ENCODE measurements at places on chromosomes 4 and X.

GRCh38 chrX:131802836-131803626 lies 220.1 kb upstream of the STK26 start:
- peak; percentile 12 for DNase-seq

DNA sequence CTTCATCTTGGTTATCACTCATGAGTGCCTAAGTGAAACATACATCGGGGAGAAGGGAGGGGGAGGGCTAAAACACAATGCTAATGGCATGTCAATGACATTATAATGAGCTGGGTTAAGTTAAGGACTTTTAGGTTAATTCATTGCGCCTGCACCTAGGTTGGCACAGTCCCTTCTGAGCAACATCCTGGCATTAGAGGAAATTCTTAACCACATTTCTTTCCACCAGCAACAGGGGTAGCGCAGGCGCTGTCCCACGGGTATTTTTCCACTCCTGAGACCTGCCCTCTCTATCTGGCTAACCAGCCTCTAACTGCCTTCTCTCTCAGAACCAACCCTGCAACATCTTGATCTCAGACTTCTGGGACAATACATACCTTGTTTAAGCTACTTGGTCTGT lies 39.0 kb upstream of the PROM1 start:
- no peak for DNase-seq

DNA sequence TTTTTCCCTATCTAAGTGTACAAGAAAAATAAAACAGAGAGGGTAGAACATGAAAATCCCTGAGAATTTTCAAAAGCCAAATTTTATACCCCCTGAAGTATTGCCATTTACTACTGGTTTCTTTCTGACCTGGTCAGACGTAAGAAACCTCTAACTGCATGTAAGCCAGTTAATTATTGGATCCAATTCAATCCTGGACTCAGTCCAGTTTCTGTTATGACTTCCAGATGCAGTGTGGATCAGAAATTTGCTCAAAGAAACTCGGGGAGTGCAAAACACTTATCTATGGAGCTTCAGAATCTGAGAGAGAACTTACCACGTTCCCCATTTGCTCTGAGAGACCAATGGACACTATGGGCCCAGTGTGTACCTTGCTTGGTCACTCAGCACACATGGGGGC lies 383.5 kb downstream of the KLHL4 start:
- no peak for DNase-seq

- no peak for DNase-seq
Observed at GRCh38 chr4:71231129-71232055, 107.4 kb upstream of the SLC4A4 start.

- DNase-seq = no peak
Observed at GRCh38 chr4:14906805-14907204, 95.5 kb upstream of the CPEB2 start.

GRCh38 chr4:159129814-159130550 lies 27.1 kb downstream of the RAPGEF2 start:
- DNase-seq = no peak

GRCh38 chr4:113758372-113758771 lies 3.2 kb downstream of the CAMK2D start:
- DNase-seq = no peak

DNA sequence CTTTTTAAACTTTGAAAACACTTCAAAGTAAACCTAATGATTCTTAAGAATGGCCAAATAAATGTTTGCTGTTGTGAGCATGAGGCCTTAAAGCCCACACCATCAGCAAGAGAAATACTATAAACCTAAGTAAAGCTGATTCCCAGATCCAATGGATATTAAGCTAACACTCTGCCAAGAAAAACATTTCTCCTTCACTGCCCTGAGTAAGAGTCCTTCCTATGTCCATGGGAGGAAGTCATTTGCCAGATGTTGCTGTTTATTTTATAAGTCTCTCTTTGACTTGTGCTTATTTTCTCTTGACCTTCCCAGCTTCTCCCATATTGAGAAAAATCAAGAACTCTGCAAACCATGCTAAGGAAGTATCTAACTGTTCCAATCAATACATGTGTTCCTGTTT lies 154.3 kb upstream of the EDNRA start:
- DNase-seq = no peak

DNA sequence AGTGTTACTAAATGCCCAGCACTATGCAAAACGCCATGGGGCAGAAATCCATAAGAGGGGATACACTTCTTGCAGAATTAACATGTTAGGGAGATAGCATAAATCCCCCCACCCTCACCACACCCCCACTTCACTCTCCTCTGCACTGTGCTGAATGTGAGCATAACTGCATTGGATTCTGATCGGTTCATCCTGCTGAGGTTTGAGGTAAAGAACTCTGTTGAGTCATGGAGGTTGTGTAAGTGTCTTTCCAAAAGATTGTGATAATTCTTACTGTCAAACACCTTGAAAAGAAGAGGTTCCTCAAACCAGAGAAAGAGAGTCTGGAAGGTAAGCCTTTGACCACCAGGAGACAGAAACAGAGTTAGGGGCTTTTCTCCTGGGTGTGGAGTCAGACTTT lies 43.6 kb downstream of the RBM47 start:
- DNase-seq = no peak

DNA sequence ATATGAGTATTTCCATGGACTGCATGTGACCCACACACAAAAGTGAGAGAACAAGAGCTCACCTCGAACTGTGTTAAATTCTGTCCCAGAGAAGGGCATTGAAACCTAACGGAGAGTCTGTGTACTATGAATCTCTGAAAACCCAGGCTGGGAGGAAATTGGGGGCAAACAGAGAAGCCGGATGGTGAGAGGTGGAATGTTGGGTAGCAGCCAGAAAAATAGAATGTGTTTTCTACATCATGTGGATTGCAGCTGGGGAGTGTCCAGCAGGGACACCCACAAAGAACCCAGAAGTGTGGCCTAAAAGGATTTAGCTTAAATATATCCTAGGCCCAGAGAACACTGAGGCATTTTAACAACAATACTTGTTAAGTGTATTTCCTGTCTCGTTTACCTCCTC lies 38.6 kb downstream of the MND1 start:
- DNase-seq = no peak

GRCh38 chr4:28369499-28369898 lies 1508.9 kb downstream of the STIM2 start:
- DNase-seq = no peak

GRCh38 chr4:6633091-6633906 lies 7.2 kb upstream of the MRFAP1 start:
- DNase-seq = peak; percentile 73

DNA sequence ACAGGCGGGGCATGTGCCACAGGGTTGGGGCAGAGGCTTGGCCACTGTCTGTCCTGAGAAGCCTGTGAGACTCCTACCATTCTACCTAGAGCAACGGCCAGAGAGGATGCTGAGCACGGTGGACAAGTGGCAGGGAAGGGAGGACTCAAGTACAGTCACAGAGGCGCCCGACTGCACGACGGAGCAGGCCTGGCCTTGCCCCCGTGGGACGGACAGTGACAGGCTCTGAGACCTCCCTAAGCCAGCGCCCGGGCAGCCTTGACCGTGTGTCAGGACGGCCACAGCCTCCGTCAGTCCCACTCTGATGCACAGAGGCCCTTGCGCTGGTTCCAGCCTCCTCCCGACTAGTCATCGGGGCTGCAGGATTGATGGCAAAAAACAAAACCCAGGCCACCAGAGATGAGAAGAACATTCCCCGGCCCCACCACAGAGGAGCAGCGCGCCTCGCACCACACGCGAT lies 36.7 kb upstream of the MXD4 start:
- DNase-seq = no peak

- DNase-seq = no peak
Observed at GRCh38 chr4:153067376-153067775, 131.3 kb downstream of the FHDC1 start.

DNA sequence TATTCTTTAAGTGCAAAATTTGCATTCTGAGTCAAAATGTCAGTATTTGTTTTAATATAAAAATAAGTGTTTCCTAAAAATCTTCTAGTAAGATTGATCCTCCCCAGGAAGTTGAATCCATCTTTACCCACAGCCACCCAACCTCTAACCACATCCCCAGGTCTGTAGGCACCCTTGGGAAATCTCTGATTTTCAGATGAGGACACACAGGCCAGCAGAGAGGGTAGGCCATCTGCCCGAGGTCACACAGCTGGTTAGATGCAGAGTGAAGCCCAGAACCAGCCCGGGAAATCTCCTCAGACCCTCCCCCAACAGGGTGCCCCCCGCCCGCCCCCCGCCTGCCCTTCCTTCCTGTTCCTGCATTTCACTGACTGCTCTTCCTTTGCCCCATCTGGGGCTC lies 277.5 kb downstream of the FBXW7 start:
- no peak for DNase-seq

- DNase-seq = no peak
Observed at GRCh38 chrX:120463241-120463640, 5.9 kb downstream of the LAMP2 start.

DNA sequence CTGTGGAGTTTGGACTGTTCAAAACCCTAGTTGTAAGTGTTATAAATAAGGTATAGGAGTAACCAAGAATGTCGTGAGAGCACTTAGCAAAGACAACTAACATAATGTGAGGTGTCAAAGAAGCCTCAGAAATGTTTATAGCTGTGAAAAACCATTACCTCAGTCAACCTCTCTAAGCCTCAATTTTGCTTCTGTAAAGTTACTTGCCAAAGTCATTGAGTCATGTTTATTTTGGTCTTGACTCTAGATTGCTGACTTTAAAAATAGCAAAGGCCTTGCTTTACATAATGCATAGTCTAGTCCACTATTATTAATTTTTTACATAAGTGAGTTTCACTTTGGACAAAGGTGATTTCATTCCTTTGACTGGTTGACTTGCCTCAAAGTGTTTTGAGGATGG lies 257.6 kb upstream of the CXXC4 start:
- DNase-seq = no peak

- DNase-seq = no peak
Observed at GRCh38 chr4:153122855-153123254, 81.4 kb upstream of the TRIM2 start.

DNA sequence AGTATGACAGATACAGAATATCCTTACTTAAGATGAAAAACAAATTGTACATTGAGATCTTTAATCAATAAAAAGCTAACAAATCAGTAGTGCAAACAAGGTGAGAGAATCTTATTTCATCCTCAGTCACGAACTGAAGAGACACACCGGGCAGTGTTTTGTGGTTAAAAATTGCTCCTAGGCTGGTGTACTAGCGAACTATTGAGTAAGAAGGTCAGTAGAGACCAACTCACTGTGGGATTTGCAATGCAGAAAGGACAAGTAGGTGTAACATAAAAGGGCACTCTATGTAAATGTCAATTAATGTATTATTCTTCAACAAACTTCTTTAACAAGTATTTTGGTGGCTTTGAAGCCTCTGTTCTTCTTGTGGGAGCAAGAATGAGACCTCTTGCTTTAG lies 260.2 kb upstream of the PPARGC1A start:
- no peak for DNase-seq

DNA sequence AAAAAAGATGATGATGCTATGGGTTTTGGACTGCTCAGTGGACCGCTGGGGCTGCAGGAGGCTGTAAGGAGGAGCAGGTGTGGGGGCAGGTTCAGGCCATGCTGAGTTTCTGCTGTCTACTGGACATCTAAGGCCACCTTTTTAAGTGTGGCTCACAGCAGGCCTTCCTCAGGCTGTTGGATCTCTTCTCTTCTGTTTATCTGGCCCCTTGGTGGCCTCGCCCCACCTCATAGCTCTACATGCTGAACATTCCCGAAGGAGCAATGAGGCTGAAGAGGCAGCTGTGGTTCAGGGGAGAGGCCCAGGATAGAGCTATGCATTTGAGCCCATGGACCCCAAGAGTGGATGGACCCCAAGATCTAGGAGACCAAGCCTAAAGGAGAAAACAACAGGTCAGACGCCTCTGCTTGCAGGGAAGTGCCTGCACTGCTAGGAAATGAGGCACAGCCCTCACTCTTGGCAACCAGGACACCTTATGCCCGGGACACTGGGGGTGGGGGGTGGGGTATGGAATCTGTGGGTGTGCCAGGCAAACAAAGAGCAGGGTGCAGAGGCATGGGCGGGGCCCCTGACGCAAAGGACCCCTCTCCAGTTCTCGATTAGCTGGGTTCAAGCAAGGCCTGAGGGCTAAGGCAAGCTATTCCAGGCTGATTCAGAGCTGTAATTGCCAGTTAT lies 168.9 kb downstream of the BCOR start:
- no peak for DNase-seq

DNA sequence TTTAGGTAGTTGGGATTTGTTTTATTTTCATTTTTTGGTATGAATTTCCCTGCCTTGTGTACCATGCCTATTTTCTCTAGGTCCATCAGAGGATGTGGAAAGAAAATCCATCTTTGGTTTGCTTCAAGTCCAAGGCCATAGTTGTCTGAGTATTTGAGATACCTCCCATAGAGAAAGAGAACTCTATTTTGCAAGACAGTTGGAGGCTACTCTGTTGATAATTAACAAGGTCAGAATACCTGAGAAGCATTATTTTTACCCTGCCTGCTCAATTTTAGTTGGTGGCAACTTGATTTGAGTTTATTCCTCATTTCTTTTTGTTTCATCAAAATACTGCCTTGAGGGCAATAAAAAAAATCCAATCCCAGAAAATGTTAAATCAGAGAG lies 30.8 kb downstream of the BMP3 start:
- no peak for DNase-seq

GRCh38 chr4:181138116-181138515 lies 1105.1 kb upstream of the TENM3 start:
- DNase-seq = no peak

DNA sequence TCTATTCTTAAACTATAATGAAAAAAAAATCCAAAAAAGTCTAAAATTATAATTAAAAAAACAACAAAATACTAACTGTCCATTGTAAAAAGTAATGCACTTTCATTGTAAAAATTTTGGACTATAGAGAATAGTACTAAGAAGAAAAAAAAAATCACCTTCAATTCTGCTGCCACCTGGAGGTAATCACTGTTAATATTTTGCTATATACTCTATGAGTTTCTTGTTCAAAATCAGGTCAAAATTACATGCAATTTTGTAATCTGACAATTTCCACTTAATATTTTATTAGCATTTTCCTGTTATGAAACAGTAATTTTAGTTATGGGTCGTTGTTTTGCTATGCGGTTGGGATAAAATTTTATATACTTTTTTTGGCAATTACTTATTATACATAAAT lies 62.0 kb downstream of the HTT start:
- no peak for DNase-seq

- DNase-seq = no peak
Observed at GRCh38 chr4:147847751-147848590, 116.1 kb downstream of the ARHGAP10 start.

DNA sequence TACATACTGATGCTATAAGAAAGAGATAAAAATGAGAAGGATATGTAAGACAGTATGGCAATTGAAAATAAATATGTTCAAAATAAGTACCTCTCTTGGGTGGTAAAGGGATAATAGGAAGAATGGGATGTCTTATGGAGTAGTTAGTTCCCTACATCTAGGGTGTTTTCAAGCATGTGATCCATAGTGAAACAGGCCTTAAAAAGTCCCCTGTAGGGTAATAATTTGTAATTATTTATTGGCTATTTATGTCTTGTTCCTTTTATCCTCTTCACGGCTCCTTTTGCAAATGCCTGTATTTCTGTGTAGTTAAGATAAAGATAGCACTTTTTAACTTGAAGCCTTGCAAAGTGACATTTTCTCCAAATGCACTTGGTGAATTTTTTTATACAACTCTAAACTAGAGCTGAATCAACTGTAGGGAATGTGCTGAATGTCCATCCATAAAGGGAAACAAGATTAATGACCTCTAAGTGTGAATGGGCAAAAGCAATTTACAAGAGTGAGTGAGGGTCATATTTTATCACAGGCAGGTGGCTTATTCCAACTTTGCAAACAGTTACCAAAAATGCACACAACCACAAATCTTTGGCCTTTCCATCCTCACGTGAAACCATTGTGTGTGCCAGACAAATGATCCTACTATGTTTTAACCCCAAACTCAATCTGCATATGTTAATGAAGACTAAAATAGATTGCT lies 299.0 kb downstream of the KCNIP4 start:
- no peak for DNase-seq

GRCh38 chr4:186939226-186939625 lies 215.6 kb upstream of the FAT1 start:
- no peak for DNase-seq
